ENCODE measurements at places on chromosomes 1 and 21.

GRCh38 chr1:201598973-201599372 is 60.0 kb downstream of the NAV1 start:
- DNase-seq, result no peak

DNA sequence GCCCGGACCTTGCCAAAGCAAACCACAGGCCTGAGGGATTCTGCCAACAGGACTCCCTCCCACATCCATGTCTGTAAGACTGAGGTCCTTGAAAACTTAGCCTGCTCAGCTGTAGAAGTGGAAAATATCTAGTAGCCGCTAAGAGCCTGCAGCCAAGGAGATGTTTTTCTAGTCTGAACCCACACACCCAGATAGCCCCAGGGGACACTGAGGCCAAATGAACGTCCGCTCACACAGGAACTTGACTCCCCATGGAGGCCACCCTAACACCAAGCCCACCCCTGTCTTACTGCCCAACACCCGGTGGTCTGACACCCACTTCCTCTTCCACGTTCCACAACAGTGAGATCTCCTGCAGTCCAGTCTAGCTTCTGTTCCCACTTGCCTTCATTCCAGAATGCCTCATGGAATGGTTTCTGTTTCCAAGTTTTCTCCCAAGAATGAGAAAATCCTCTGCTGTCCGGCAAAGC is 174.8 kb downstream of the PLPP3 start:
- no peak for DNase-seq

DNA sequence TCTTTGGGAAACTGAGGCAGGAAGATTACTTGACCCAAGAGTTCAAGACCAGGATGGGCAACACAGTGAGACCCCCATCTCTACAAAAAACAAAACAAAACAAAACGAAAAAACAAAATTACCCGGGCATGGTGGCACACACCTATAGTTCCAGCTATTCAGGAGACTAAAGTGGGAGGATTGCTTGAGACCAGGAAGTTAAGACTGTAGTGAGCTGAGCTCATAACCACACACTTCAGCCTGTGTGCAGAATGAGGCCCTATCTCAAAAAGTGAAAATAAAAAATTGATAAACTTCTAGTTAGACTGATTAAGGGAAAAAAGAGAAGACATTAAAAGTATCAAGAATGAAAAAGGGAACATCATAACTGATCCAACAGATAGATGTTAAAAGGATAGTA is 154.0 kb downstream of the RHOU start:
- no peak for DNase-seq

GRCh38 chr1:30847358-30847972 is 61.1 kb downstream of the SDC3 start:
- DNase-seq, result no peak

GRCh38 chr1:226762055-226762454 is 23.0 kb upstream of the ITPKB start:
- no peak for DNase-seq

GRCh38 chr1:98429965-98430443 is 231.5 kb upstream of the SNX7 start:
- peak; percentile 93 for DNase-seq

DNA sequence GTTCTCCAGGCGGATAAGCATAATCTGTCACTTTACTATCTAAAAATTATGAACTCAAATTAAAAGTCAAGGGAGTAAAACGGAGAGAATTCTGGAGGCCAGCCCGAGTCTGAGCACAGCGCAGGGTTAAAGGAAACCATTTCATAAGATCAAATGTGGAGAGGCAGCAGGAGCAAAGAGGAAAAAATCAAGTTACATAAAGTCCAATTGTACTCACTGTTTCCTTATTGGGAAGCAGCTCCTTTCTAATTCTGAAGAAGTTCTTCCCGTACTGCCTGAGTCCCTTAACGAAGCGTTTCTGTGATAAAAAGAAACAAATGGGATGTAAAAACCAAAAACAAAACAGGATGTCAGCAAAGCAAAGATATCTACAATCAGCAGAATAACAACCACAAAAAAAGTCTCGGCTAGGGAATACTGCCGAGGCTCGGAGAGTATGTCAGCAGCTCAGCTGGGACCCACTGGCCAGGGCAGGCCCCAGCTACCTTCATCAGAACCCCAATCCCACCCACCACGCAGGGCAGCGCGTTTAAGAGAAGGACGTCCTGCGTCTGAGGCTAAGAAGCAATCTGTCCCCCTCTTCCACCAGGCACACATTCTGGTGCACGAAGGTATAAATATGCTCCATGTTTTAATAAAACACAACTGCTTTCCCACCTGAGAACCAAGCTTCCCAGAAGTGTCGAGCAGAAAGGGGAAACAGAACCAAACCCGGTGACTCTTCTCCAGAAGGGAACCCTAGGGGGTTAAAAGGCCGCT is 104.8 kb downstream of the SLC45A1 start:
- DNase-seq, result no peak

- DNase-seq, result no peak
These were observed 228.8 kb downstream of the TGFB2 start for GRCh38 chr1:218573925-218574324.

DNA sequence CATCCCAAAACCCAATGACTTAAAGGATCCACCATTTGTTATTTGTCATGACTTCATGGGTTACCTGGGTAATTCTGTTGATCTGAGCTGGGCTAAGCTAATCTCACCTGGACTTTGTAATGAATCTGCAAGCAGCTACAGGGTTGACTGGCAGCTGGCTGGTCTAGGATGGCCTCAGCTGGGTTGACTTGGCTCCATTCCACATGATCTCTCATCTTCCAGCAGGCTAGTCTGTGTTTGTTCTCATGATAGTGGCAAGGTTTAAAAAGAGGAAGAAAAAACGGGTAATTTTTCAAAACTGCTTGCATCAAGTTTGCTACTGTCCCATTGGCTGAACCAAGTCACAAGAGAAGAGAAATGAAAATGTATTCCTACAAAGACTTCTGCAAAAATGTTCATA is 24.8 kb upstream of the ZMYM4 start:
- peak; percentile 23 for DNase-seq

GRCh38 chr1:163928651-163929050 is 606.9 kb downstream of the NUF2 start:
- DNase-seq, result peak; percentile 38

- DNase-seq, result peak; percentile 96
These were observed at the start of gene NUAK2 for GRCh38 chr1:205321162-205321958. NUAK2 (minus strand) TSS chr1:205321745; CDS start chr1:205321628, 117 bp downstream.

- DNase-seq, result no peak
These were observed 20.3 kb downstream of the CDCP2 start for GRCh38 chr1:54132495-54132894.

DNA sequence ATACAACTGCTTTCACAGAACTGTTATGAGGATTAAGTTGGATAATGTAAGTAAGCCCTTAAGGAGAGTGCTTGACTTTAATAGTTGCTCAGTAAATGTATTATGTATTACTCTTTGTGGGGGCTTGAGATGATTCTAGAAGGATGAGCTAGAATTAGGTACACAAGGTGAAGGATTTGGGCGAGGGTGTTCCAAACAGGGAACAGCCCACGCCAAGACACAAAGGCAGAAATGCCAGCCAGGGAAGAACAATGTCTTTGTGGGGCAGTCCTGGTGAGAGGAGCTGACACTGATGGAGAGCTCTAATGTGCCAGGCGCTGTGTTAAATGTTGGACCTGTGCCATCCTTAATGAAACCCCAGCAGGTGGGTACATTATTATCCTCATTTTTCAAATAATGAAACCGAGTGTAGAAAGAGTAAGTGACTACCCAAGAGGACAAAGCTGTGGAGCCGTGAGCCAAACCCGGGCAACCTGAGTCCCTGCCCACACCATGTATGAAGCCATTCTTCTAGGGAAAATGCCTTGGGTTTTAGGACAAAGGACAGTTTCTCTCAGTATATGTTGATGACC is 362.4 kb downstream of the HHAT start:
- DNase-seq, result peak; percentile 62

GRCh38 chr1:224358237-224358636 is 1.6 kb downstream of the CNIH4 start:
- DNase-seq, result no peak

GRCh38 chr1:117629625-117630422 is 24.0 kb downstream of the TENT5C start:
- no peak for DNase-seq

GRCh38 chr1:215357901-215358300 is 209.2 kb upstream of the KCTD3 start:
- no peak for DNase-seq

DNA sequence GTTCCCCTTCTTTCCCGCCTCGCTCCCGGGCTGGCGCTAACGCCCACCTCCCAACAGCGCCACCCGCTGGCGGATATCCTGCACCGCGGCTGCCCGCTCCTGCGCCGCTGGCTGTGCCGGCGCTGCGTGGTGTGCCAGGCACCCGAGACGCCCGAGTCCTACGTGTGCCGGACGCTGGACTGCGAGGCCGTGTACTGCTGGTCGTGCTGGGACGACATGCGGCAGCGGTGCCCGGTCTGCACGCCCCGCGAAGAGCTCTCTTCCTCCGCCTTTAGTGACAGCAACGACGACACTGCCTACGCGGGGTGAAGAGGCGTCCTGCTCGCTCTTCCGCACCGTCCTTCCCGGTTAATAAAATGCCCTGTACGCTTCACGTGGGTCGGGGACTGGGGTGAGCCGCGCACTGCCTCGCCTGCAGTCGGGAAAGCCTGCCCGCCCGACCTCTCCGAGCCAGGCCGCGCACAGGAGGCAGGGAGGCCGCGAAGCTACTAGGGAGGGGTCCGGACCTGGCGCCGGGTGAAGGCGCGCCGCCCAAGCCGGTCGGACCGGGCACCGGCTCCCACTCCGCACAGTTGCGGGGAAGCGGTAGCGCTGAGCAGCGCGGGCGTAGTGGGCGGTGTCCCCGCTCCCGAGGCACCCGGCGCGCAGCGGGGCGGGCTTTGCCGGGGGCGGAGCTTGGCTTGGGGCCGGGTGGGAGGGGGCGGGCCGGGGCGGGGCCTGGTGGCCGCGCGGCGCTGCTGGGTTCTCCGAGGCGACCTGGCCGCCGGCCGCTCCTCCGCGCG is at the start of gene ADAM15:
TSS of gene ADAM15 (plus strand) at position 757 of the 782 bp plus-strand sequence. CDS start 71 bp downstream, outside the sequence.
- DNase-seq, result peak; percentile 82

- no peak for DNase-seq
These were observed 252.0 kb downstream of the PTBP2 start for GRCh38 chr1:96973605-96974004.

DNA sequence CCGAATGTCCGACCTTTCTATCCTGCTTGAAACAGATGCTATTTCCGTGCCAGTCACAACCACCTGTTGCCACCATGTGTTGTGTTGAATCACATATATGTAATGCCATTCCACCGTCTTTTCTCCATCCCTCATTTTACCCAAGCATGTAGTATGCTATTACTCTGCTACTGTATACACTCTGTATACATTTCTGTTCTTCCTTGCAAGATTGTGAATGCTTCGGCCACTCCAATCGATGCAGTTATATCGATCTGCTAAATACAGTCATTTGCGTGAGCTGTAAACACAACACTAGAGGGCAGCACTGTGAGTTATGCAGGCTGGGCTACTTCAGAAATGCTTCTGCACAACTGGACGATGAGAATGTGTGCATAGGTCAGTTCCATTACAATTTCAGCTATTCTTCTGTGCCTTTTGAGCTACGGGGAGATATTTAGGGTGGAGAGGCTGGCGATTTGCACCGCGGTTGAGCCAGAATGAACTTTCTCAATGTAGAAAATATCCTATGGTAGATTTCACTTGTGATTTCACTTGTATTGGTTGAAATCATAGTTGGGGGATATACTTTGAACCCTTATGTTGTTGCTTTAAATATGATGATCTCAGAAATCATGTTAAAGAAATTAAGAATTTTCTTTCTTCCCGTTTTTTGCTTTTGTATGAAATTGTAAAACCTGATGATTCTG is 289.8 kb downstream of the NTNG1 start:
- DNase-seq, result no peak

GRCh38 chr1:59290193-59290949 is 6.5 kb upstream of the FGGY start:
- DNase-seq, result no peak

DNA sequence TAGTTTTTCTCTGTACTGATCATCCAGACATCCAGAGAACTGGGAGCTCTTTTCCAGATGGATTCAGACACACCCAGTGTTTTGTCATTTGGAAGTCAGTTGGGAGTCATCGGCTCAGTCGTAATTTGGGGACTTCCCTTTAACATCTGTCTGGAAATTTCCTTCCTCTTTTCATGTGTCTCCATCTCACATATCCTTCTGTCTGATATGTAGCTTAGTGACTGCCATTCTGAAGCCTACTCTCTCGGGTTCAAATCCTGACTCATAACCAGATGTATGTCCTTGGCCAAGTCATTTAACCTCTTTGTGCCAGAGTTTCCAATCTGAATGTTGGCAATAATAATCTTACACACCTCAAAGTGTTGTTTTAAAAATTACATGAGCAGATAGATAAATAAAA is 3.0 kb downstream of the MORC3 start:
- no peak for DNase-seq
